Gastrocnemius medialis (tissue), 4 donors: ENCODE measurements at places on chromosomes 11 and 22. TPM values are rescaled to one million over a fixed set of nuclear protein-coding genes. Genes with fewer than 3 reads are reported as not detected.

DNA sequence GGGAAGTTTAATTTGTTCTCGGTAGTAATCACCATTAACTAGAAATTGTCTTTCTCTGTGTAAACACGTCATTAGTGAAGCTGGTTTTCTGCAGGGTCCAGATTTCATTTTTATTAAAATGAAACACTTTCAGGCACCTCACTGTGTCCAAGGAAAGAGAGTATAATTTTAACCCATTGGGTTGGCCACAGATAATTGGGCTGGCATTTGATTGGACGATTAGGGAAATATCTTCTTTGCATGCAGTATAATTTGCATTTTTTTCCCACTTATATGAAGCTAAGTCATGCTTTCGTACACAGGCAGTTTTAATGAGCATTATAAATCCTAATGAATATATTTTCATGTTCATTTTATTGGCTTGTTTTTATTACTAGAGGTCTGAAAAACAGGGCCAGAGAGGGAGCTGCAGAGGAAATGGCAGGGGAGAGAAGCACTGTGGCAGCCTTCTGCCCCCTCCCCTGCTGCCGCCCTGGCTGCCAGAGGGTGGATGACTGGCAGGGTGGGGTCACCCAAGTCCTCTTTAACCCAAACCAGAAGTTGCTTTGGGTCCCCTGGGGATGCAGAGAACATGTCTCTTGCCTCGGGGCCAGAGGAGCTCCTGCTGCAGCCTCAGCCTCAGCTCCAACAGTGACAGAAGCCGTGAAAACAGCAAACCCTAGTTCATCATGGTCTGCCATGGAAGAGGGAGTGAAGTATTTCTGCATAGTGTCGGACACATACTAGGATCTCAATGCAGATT, 93.9 kb downstream of the PKNOX2 start:
- no peaks in the 10 kb centered on the region for H3K36me3 ChIP-seq
- H3K27ac ChIP-seq: no peak overlapping the region
- DNase-seq: no peak
- no peak overlapping the region for H3K4me3 ChIP-seq
- H3K4me1 ChIP-seq: peaks cover 27% of the 10 kb centered on the region

DNA sequence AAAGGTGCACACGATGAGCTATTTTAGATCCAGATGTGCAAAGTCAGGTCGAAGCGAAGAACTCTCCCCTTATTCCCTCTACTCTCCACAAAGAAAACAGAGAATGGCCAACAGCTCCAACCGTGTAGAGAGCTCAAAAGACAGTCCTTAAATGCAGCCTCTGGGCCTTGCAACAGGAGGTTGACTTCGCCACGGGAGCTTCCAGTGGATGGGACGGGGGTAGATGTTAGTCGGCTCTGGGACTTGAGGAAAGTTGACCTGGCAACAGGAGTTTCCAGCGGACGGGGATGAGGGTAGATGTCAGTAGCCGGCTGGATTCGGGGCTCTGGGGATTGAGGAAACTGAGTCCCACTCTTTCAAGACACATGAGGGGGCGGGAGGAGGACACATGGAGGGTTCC, 450.4 kb downstream of the BRD1 start:
- no peak for DNase-seq
- no peaks in the 10 kb centered on the region for H3K36me3 ChIP-seq
- H3K27me3 ChIP-seq: no peaks in the 10 kb centered on the region

- H3K4me3 ChIP-seq: no peak overlapping the region
- no peak overlapping the region for H3K27ac ChIP-seq
- no peak for DNase-seq
- no peaks in the 10 kb centered on the region for H3K4me1 ChIP-seq
Observed at GRCh38 chr11:101051677-101052076, 77.9 kb downstream of the PGR start.

Gene LAYN
- total RNA-seq: 3.7 TPM

DNA sequence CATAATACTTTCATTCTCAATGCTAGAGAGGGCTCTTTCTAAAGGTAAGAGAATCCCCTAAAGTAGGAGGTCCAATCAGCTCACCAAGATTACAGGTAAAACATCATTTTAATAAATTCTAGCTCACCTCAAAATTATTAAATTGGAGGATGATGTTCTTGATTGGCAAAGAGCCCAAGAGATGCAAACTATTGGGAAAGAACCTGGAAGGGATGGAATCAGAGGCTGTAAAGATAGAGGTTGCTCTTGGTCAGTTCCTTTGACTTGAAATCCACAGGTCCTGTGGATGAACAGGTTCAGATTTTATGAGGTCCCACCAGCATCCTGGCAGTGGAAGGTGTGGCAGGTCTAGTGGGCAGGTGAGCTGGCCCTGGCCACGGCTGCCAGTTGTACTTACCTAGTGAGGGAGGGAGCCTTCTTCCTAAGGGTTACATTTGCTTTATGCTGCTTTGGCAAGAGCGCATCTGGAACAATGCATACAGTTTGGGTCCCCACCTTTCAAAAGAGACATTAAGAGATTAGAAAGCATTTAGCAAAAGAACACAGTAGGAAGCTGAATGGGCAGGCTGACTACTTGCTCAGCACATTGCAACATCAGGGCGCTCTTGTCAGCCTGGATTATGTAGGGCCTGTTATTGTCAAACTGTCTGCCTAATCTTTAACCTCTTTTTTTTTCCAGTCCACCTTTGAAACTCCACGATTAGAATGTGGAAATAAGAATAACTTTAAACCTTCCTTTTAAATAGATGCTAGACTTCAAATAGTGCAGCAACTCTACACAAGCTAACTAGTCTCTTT, 97.0 kb downstream of the RDX start:
- no peaks in the 10 kb centered on the region for H3K4me1 ChIP-seq
- DNase-seq: no peak
- H3K27me3 ChIP-seq: no peaks in the 10 kb centered on the region
- no peak overlapping the region for H3K27ac ChIP-seq

Gene LIF
- total RNA-seq: not detected

Gene EXT2
- 20.4 TPM for total RNA-seq

- H3K36me3 ChIP-seq: no peaks in the 10 kb centered on the region
- H3K4me3 ChIP-seq: no peak overlapping the region
- no peaks in the 10 kb centered on the region for H3K27me3 ChIP-seq
- no peak for DNase-seq
Observed at GRCh38 chr11:32312865-32313403, 122.4 kb downstream of the WT1 start.

- no peak overlapping the region for H3K4me3 ChIP-seq
- no peak for DNase-seq
- no peak overlapping the region for H3K27ac ChIP-seq
- H3K4me1 ChIP-seq: no peaks in the 10 kb centered on the region
- no peaks in the 10 kb centered on the region for H3K36me3 ChIP-seq
- no peaks in the 10 kb centered on the region for H3K27me3 ChIP-seq
Observed at GRCh38 chr11:133716602-133717001, 128.7 kb downstream of the SPATA19 start.

GRCh38 chr11:114057605-114058004, 1.9 kb upstream of the ZBTB16 start:
- H3K4me3 ChIP-seq: no peak overlapping the region
- no peak for DNase-seq
- H3K4me1 ChIP-seq: peaks cover 13% of the 10 kb centered on the region
- no peaks in the 10 kb centered on the region for H3K27me3 ChIP-seq
- H3K36me3 ChIP-seq: no peaks in the 10 kb centered on the region
- H3K27ac ChIP-seq: peak overlapping the region; percentile 97

- peaks cover 15% of the 10 kb centered on the region for H3K4me1 ChIP-seq
- no peaks in the 10 kb centered on the region for H3K36me3 ChIP-seq
- no peak overlapping the region for H3K4me3 ChIP-seq
- no peak overlapping the region for H3K27ac ChIP-seq
- DNase-seq: no peak
Observed at GRCh38 chr11:75918331-75918730, 103.3 kb downstream of the UVRAG start.

Gene TMEM132A
- 3.7 TPM for total RNA-seq
